ENCODE measurements at places on chromosomes 4 and X.
A peak's percentile ranks its signal among the peaks of the same experiment; 100 is the strongest.

- no peak for DNase-seq
These were observed 128.5 kb upstream of the CYSLTR1 start for GRCh38 chrX:78455901-78456300.

GRCh38 chr4:31392923-31393322 lies 672.8 kb downstream of the PCDH7 start:
- no peak for DNase-seq

DNA sequence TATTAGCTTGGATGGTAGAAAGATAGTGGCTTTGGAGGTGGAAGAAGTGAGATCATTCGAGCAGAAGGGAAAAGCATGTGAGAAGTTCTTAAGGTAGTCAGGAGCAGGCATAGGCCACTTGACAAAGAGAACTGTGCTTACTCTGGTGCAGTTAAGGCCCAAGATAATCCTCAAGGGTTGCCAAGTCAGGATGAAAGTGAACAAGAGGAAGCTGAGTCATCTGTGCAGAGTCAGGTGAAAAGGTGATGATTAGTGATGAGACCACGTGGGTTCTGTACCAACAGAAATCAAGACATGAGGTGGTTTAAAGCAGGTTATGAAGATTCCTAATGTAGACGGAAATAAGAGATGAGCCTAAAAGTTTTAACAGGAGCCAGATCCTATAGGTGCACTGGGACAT lies 369.8 kb downstream of the DTHD1 start:
- DNase-seq, result no peak

- peak; percentile 81 for DNase-seq
These were observed at the start of gene ZDHHC15 for GRCh38 chrX:75522565-75523431. ZDHHC15 (minus strand) TSS chrX:75523037; CDS start chrX:75523024, 13 bp downstream.

DNA sequence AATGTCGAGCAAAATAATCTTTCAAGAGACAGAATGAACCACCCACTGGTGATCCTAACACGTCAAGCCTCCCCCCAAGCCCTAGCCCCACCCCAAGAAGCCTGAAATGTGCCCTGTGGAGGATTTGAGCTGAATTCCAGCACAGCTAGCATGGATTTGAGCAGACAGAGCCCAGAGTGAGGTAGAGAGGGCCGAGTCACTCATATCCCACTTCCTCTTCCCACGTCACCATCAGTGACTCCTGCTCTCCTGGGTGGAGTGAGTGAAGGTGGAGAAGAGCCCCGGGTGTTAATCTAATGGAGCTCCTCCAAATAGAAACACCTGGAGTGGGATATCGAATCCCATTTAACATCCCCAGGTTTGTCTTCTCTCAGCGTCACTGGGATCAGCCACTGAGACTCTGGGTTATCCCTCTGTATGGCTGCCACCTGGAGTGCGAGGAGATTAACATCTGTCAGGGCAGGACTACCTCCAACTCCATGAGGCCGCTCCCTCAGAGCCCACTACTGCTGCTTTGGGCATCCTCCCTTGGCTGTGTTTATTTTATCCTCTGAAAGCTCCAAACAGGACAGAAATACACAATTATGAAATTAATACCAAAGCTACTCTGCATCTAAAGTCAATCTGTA lies 136.6 kb downstream of the NWD2 start:
- peak; percentile 10 for DNase-seq

- DNase-seq, result no peak
These were observed 158.7 kb downstream of the SPRY1 start for GRCh38 chr4:123555233-123555806.

- no peak for DNase-seq
These were observed 27.5 kb downstream of the GPR143 start for GRCh38 chrX:9738151-9738550.

DNA sequence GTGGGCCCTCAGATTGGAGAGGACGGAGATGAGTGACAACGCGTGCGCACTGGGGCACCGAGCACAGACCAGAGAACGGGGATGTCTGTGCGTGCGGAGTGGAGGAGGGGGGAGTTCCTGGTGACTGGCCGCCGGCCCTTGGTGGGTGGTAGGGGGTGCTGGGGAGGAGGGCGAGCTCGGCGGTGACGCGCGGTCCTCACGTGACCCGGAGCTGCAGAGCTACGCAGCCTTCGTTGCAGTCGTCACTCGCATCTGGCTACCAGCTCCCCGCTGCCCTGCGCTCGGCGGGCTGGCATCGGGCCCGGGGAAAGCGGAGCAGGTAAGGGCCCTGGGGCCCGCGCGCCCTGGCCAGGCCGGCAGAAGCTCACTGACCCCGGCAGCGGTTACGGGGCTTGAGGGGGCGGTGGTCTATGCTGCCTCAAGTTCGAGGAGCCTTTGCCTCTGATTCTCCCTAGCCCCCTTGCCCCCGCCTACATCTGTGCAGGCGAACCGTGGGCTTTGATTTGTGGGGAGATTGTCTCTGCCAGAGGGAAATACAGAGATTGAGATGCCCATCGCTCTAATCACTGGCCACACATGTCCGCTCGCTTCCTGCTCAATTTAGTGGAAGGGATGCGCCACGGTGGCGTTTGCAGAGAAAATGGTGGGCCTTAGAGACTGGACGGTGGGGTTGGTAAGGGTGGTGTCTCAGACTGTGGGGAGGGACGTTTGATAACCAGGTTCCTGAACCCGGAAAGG lies at the start of gene ARMCX4:
Gene ARMCX4 (plus strand): TSS at position 245 of the 738 bp plus-strand sequence. CDS start 3,134 bp downstream, outside the sequence.
- DNase-seq, result peak; percentile 78

GRCh38 chr4:21921526-21922180 lies 26.9 kb downstream of the KCNIP4 start:
- DNase-seq, result no peak

DNA sequence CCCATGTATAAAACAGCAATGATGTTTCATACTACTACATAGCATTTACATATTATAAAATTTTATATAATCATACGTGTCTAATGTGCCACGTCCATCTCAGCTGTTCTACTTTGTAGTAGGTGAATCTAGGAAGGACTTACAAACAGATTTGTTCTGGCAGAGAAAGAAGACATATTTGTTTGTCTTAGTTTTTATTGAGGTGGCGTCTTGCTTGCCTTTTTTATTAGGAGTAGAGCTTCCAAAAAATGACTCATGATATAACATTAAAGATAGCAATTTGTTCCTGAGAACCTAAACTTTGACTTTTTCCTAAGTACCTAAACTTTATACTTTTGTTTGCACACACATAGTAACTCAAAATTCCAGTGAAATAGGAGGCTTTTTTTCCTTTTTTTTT lies 64.6 kb downstream of the CLDN22 start:
- no peak for DNase-seq

- DNase-seq, result no peak
These were observed 3.2 kb downstream of the RPS6KA3 start for GRCh38 chrX:20263474-20263873.

GRCh38 chr4:68951078-68951805 lies at the start of gene UGT2A3:
UGT2A3 (minus strand) TSS chr4:68951804; CDS start chr4:68951760, 44 bp downstream.
- DNase-seq, result no peak

DNA sequence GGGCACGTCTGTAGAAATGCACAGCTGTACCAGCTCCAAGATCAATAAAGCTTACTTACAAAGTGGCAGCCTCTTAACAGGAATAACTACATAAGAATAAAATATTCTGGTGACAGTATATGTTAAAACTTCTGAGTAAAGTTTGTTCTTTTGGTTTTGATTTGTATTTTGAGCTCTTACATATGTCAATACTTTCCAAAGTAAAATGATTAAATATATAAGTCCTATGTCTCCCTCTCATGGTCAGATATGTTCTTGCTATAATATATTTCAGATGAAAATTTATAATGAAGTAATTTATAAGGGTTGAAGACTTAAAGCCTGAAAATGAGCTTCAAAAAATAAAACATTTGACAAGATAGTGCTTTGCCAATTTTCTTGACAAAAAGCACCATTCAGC lies 254.4 kb downstream of the NPFFR2 start:
- DNase-seq, result no peak

DNA sequence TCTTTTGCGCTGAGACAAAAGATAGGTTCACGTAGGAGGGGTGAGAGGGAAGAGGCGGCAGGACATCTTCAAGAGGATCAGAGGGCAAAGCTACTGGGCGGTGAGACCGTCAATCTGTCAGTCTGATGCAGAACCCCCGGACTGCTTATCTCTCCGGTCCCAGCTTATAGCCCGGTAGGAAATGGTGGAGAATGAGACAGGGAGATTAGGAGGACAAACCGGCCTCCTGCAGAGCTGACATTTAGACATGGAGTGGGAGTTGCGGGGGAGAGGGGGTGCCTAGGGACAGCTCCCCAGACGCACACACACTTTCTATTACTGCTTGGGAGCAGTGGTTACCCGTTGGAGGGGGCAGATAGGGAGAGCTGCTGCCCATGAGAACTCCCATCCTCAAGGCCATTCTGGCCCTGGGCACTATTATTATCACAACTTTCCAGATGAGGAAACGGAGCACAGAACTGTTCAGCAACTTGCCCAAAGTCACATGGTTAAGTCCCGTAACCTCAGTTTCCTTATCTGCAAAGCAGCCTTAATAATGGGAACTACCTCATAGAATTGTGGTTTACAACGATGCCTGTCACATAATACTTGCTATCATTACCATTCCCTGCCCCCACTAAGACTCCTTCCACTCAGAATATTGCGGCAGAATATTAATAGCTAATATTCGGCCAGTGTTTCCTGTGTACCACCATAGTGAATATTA lies 1.1 kb upstream of the HDAC6 start:
- DNase-seq, result no peak

- peak; percentile 19 for DNase-seq
These were observed 318.1 kb upstream of the CASK start for GRCh38 chrX:42241421-42241820.

GRCh38 chr4:14608630-14609029 lies 393.7 kb upstream of the CPEB2 start:
- no peak for DNase-seq

- DNase-seq, result no peak
These were observed 2252.9 kb upstream of the AGA start for GRCh38 chr4:179695175-179695574.

DNA sequence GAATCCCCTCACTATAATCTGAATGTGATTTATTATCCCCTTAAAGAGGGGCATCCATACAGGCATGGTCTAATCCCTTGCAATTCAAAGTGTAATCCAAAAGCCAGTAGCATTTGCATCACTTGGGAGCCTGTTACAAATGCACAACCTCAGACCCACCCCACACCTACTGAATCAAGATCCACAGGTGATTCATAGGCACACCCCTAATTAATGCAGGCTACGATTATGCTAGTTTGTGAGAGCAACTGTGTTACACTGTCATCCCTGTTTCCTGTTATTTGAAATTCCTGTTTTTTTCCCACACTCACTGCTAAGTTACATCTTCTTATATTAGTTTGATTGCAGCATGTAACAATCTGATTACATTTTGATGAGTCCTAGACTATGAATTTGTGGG lies 120.0 kb downstream of the RAB28 start:
- DNase-seq, result no peak

DNA sequence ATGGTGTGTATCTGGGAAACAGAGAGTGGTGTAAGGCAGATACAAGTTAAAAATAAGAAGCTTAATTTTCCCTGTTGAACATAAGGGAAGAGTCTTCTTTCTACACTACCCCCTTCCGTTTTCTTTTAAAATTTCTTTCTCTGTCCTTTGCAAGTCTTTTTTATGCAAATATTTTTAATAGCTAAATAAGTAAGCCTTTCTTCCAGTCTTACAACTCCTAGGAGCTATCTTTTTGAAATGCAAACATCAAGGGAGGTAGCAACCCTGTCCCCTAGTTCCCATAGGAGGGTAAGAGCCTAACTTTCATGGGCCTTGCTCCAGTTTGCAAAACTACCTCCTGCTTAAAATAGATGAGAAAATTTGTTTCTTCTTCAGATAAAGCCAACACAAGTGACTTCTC lies 121.5 kb downstream of the MBNL3 start:
- DNase-seq, result no peak

DNA sequence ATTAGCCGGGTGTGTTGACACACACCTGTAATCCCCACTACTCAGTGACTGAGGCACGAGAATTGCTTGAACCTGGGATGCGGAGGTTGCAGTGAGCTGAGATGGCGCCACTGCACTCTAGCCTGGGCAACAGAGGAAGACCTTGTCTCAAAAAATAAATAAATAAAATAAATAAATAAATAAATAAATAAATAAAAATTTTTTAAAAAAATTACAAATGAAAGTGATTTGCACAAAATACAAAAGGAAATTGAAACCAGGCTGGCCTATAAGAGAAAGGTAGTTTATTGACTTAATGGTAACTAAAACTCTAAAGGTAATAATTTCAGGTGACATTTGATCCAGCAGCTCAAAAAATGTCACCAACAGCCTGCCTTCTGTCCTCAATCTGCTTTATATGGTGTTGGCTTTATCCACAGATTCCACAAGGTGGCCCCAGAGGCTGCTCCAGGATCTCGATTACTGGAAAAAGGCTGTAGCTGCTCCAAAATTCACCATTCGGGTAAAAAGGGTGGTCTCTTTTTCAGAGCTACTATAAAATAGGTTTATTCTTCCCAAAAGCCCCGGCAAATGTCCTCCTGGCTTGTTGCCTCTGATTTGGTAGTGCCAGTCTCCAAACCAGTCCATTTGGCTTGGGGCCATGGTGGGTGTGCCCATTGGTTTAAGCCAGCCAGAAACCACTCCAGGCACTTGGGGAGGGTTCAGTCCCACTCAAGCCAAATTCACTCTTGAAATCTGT lies 61.4 kb upstream of the TRIM2 start:
- peak; percentile 77 for DNase-seq

GRCh38 chr4:61210186-61210939 lies 10.2 kb downstream of the ADGRL3 start:
- DNase-seq, result peak; percentile 6

DNA sequence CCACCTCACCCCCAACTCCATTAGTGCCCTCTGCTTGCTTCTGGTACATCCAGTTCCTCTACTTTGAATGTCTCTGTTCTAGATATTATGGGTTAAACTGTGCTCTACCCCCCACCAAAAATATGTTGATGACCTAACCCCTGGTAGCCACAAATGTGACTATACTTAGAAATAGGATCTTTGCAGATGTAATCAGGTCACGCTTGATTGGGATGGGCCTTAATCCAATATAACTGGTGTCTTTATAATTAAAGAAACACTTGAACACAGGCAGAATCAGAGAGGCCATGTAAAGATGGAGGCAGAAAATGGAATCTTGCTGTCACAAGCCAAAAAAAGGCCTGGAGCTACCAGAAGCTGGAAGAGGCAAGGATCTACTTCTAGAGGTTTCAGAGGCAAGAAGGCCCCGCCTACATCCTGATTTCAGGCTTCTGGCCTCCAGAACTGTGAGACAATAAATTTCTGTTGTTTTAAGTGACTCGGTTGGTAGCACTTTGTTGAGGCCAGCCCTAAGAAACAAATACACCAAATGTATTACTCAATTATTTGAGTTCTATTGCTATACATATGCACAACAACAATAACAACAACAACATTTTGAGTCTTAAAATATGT lies 220.0 kb downstream of the PPP3CA start:
- DNase-seq, result no peak

- DNase-seq, result peak; percentile 58
These were observed 86.2 kb downstream of the PHEX start for GRCh38 chrX:22118161-22118830.

GRCh38 chrX:149312988-149313387 lies 192.1 kb downstream of the IDS start:
- no peak for DNase-seq

- DNase-seq, result no peak
These were observed 25.6 kb upstream of the SPP1 start for GRCh38 chr4:87949961-87950360.
